ENCODE measurements at places on chromosomes 7 and 10.

GRCh38 chr7:45028920-45029344 lies 28.9 kb downstream of the CCM2 start:
- no peak for DNase-seq

- DNase-seq = no peak
These were observed 256.4 kb upstream of the PHYHIPL start for GRCh38 chr10:58919927-58920654.

- DNase-seq = no peak
These were observed 19.0 kb upstream of the SLK start for GRCh38 chr10:103947799-103948516.

- no peak for DNase-seq
These were observed 780.3 kb upstream of the C7orf33 start for GRCh38 chr7:147810269-147810668.

GRCh38 chr7:27165996-27166530 lies 726 bp upstream of the HOXA9 start:
- DNase-seq = no peak

Data from CD4-positive, alpha-beta T cell treated with Interleukin-1 beta for 1 hour (primary cell).